ENCODE measurements at places on chromosomes 16 and 17.
A peak's percentile ranks its signal among the peaks of the same experiment; 100 is the strongest.

GRCh38 chr17:45976391-45976754, 22.7 kb upstream of the STH start:
- DNase-seq = no peak

DNA sequence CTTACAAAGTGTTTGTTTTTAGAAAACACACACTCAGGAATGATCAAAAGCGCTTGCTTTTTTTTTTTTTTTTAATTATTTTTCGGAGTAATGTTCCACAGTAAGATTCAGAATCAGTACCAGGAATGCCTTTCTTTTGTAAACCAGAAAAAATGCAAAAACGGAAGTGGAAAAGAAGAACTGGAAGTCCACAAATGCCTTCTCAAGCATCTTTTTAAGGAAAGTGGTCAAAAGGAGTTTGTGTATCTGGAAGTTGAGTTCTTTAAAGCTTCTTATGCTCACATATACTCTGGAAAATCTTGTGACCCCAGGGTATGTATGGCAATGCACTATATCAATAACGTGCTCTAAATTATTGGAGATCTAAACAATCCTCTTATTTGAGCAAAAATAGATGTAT, 126.0 kb downstream of the ABCA8 start:
- no peak for DNase-seq

DNA sequence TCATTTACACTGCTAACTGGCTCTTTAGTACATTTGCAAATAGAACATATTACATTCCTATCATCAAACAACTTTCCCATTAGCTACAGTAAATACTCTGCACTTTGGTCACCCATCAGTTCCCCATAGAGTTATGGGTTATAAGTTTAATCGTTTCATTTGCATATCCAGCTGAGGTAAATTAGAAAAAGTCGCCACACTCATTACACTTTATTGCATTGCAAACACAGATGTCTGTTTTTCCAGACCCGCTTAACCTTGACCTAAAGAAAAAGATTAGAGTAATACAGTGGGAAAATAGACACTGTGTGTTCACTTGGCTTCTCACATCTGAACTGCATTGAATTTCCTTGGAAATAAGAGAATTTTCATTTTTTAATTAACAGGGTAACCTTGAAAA, 213.1 kb upstream of the PSMD7 start:
- DNase-seq = no peak

DNA sequence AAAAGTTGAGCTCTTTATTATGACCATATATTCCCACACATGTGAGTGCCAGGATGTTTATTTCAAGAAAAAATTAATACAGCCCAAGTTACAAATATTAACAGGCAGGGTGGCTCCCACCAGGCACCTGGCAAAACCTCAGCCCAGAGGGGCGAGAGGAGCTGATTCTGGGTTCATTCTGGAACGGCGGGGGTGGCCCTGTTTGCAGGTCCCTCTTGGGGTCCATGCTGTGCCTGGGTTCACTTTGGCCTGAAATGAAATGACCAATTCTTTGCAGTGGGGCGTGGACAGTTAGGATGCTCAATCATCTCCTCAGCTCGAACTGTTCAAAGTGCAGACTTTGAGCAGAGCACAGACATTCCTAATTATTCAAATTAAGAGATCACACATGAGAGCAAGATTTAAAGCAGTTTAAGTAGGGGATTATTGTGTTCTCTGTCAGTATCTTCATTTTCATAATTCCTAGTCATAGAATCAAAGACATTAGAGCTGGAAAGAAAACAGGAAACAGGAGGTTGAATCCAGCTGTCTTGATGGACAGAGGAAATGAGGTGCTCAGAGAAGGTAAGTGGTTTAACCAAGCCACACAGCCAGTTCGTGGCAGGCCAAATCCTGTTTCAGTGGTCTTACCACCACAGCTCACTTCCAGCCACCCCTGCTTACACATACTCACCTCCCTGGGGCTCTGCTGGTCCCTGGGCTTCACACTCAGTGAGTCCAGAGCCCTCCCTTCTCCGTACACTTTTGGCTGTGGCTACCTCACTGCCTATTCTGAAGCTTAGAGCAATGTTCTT, 363.9 kb upstream of the TNRC6C start:
- no peak for DNase-seq

DNA sequence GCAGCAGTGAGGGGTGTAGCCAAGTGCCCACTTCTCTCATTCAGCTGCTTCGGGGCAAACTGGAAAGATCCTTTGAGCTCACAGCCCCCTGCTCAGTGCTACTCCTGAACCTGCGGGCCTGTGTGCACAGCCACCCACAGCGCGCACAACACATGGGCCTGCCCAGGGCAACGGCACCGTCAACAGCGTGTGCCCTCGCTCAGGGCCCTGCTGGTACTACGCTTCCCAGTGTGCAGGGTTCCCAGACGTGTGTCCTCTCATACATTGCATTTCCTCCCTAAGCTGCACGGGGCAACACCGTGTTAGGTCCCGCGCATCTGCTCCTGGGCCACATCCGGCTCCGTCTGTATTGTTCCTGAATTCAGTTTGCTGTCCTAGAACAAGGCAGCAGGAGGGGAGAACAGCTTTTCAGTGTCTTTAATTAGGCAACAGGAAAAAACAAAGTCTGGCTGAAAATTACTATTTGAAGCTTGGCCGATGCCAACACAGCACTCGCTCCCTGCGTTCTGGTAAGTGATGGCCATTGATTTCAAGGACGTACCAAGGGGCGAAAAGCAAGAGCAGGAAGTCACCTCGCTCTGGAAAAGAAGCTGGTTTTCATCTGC, 15.2 kb downstream of the MRM3 start:
- DNase-seq = no peak

DNA sequence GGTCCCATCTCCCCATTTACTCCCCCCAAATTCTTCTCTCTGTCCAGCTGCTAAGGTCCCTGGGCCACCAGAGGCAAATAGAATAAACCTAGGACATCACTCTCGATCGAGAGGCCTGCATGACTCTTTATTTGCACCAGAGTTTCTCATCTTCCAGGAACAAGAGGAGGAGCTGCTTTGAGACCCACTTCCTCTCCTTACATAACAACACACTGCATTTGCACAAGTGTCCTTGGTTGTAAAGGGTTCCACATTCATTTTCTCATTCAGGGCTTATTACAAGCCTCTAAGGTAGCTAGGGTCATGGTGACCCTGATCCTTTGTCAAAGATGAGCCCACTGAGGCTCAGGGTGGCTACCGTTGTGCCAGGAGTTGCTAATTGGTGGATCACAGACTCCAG, 38.1 kb upstream of the RHOT1 start:
- peak; percentile 58 for DNase-seq

- DNase-seq = no peak
These were observed 47.5 kb downstream of the USP22 start for GRCh38 chr17:20995164-20995872.

DNA sequence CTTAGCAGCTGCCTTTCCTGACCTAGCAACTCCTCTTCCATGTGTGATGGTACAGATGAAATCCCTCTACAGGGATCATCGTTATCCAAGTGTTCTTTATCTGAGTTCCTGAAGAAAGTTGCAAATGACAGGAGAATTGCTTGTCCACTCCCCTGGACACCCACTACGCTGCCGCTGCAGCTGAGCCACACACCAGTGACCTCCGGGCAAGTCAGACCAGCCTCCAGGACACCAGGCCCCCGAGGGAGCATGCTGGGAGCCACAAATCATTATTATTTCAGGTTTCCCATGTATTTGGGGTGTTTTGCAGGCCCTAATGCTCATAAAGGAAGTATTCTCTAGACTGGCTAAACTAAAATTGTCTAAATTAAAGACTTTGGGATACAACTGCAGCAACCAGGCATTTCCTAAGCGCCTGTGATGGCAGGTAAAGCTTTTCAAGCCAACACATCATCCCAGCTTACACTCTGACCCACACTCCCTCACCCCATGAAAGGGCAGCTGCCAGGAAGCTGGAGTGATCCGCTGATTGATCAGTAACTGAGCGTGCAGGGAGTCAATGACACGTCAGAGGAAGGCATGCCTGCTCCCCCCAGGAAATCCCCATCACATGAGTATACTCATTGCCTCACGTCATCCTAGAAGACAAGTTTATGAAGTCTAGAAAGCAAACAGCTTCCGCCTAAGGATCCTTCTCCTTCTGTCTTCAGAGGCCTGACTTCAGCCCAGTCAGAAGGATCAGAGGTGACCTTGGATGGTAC, 14.4 kb downstream of the FA2H start:
- DNase-seq = no peak

- DNase-seq = no peak
These were observed 101.6 kb upstream of the TOB1 start for GRCh38 chr17:50967795-50968194.

- DNase-seq = peak; percentile 66
These were observed 2.3 kb upstream of the UBALD2 start for GRCh38 chr17:76262732-76263344.

DNA sequence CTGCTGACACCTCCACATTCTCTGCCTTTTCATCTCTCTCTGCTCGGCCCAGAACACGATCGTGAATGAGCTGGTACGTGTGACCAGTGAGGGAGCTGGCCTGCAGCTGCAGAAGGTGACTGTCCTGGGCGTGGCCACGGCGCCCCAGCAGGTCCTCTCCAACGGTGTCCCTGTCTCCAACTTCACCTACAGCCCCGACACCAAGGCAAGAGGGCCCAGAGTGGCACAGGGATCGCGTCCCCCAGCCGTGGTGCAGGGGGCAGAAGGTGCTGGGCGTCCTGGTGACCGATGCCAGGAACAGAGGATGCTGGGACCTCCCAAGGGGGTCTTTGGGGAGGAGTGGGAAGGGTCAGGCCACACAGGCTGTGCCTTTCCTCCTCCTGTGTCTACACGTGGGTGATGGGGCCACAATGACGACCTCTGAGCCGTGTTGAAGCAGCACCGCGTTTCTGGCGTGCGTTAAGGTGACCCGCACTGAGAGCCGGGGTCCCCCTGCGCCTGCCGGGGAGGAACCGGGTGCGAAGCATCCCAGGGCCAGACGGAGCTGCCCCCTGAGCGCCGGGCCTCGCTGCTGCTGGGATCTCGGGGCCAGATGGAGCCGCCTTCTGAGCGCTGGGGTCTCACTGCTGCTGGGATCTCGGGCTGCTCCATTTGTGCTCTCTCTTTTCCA, 17.4 kb downstream of the GAA start:
- DNase-seq = no peak

- peak; percentile 89 for DNase-seq
These were observed 3.9 kb downstream of the RSAD1 start for GRCh38 chr17:50482516-50482915.

DNA sequence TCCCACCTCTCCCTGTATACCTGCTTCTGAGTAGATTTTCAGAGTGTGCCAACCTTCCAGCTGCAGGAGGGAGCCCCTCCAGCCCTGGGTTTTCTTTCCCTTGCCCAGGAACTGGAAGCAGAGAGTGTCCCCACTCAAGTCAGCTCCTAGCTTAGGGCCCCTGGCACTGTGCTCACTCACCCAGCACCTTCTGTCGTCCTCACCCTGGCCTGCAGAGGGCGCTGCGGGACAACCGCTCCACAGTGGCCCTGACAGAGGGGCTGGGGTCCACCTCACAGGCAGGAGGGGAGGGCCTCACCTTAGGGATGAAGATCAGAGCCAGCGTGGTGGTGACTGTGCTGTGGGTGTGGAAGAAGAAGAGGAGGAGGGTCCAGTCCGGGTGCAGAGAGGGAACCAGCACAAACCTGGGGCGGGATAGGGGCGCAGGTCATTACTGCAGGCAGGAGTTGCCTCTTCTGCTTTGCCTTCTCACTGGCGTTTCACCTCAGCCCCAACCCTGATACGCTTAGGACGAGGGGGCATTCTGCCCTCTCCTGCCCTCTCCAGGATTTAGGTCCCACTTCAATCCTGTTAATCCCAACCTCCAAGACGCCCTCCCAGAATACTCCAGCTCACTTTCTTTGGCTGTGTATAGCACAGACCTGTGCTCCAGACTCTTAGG, 10.0 kb downstream of the GPR179 start:
- DNase-seq = peak; percentile 69

Measured in activated CD8-positive, alpha-beta memory T cell treated with anti-CD3 and anti-CD28 coated beads for 24 hours (primary cell).